ENCODE measurements at places on chromosomes 4 and X.

GRCh38 chr4:123438031-123438430 lies 41.4 kb downstream of the SPRY1 start:
- no peak for DNase-seq

- DNase-seq, result no peak
Observed at GRCh38 chrX:5068550-5068949, 1160.1 kb downstream of the NLGN4X start.

DNA sequence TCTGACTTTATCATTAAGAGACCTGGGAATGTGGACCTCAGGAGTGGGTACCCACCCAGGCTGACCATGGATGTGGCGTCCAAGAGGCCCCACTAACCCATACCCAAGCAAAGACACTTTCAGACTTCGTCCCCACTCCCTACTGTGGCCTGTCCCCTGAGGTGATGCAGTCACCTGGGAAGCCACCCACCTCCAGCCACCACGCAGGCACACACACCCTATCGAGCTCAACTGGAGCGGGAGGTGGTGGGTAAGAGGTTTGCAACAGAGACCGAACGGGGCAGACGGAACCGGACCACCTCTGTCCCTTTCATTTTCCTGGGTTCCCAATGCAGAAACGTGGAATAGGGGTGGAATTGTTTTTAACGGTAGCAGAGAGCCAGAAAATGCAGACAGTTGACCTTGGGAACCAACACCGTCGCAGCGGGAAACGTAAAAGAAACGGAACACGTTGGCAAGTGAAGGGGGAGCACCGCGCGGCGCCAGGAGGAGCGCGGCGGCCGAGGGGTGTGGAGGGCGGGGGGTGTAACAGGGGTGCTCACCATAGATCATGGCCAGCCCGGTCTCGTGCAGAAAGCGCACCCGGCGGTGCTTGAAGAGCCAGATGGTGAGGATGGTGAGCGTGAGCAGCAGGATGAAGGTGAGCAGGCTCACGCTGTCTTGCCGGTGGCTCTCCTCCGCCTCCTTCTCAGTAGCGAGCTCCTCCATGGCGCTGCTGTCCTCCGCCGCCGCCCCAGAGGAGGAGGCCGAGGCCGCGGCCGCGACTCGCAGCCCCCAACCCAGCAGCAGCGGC lies 559 bp downstream of the SLC9A7 start:
- DNase-seq, result peak; percentile 12

GRCh38 chrX:129235903-129236302 lies 287.4 kb downstream of the SMARCA1 start:
- DNase-seq, result no peak

- no peak for DNase-seq
Observed at GRCh38 chr4:150079081-150079581, 886 bp downstream of the DCLK2 start.

- no peak for DNase-seq
Observed at GRCh38 chr4:102789317-102789717, 28.5 kb upstream of the MANBA start.

DNA sequence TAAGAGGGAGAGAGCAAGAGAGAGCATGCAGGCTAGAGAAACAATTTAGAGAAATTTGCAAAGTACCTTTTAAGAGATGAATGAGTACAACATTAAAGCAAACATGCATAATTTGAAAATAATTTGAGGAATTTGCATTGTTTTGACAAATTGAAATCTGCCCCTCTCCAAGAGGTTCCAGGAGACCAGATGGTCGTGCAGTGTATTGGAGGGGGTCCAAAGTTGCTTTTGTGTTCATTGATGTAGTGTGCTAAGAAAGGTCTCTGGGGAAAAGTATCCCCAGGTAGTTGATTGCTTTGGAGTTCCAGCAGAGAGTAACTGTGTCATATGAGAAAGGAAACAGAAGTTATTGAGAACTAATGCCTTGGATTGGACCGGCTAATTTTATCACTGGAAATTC lies 635.0 kb upstream of the TENM3 start:
- DNase-seq, result no peak

- DNase-seq, result no peak
Observed at GRCh38 chr4:105236916-105237311, 90.2 kb downstream of the TET2 start.

DNA sequence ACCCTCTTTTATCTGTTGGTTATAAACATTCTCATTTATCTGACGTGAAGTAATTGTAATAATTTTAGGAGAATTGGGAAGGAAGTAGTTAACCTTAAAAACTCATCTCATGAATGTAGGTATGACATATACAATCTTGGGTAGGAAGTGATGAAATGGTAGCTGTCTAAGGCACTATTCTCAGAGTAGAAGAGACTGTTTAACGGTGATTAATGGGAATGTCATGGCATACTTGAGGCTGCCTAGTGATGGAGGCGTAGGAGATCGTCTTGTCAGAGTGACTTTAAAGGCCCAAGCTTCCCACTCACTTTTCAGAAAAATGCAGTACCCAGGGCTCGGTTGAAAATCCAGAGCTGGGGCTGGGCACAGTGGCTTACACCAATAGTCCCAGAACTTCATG lies 19.4 kb upstream of the AGA start:
- no peak for DNase-seq

DNA sequence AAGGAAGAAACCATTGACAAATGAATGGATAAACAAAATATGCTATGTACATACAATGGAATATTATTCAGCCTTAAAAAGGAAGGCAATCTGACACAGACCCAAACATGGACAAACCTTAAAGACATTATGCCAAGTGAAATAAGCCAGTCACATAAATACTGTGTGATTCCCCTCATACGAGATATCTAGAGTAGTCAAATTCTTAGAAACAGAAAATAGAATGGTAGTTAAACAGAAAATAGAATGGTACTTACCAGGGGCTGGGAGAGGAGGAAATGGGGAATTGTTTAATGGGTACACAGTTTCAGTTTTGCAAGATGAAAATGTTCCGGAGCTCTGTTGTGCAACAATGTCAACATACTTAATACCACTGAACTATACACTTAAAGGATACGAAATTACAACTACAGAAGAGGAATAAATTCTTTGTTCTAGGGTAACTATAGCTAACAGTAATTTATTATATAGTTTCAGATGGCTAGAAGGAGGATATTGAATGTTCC lies 47.8 kb upstream of the DUSP21 start:
- no peak for DNase-seq

DNA sequence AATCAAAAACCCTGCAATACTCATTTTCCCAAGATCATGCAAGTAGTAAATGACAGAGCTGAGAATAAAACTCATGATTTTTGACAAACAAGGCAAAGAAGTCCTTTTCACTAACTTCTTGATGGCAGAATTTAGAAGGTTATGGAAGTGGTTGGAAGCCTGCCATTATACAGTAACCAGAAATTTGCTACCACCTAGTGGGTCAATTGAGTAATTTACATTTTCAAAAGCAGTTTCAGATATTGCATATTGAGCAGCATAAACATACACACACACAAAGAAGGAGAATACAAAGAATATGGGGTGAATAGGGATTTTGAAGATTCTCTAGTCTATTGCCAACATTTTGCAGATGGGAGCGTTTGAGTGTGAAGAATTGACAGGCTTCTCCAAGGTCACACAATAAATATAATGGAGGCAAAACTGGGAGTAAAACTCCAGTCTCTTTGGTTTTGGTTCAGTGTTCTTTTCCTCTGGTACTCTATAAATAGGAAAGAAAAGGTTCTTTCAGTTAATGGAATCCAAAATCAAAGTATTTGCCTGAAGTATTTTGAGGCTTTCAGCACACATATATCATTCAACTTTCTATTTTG lies 70.2 kb downstream of the GC start:
- DNase-seq, result no peak
